Stimulated activated CD8-positive, alpha-beta memory T cell treated with anti-CD3 and anti-CD28 coated beads, Interleukin-7, amount 100 ng/mL, for 48 hours (primary cell): ENCODE measurements at places on chromosomes 3 and 15.

DNA sequence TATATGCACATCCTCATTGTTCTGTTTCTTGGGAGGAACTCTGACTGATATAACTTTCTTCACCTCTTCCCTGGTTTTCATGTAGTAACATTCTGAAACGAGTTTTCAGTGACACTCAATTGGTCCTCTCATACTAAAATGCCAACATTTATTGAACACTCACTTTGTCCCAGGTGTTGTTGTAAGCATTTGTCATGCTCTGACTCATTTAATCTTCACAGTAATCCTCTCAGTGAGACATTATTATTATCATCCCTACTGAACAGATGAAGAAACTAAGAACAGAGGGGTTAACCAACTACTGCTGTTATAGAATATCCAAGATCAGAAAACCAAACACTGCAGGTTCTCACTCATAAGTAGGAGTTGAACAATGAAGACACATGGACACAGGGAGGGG lies 94.1 kb upstream of the MRPL3 start:
- no peak for DNase-seq

DNA sequence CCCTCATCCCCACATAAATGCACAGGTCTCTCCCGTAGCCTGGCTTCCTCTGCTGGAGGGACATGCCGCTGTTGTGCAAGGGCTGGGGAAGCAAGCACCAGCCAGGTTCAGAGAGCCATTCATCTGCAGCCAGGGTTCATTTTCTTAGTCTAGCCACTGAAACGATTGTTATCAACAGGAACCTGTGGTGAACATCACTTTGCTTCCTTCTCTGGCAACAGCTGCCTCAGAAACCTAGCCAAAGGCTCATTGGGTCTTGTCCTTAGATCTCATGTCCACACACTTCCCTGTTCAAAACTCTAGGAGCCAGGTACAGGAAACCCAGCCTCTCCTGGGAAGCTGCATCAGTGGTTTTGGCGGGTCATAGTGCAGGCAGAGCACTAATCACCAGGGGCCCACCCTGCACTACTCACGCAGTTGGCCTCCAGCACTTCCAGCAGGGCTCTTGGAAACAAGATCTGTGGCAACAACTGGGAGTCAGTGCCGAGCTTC lies 47.0 kb downstream of the OXNAD1 start:
- no peak for DNase-seq

DNA sequence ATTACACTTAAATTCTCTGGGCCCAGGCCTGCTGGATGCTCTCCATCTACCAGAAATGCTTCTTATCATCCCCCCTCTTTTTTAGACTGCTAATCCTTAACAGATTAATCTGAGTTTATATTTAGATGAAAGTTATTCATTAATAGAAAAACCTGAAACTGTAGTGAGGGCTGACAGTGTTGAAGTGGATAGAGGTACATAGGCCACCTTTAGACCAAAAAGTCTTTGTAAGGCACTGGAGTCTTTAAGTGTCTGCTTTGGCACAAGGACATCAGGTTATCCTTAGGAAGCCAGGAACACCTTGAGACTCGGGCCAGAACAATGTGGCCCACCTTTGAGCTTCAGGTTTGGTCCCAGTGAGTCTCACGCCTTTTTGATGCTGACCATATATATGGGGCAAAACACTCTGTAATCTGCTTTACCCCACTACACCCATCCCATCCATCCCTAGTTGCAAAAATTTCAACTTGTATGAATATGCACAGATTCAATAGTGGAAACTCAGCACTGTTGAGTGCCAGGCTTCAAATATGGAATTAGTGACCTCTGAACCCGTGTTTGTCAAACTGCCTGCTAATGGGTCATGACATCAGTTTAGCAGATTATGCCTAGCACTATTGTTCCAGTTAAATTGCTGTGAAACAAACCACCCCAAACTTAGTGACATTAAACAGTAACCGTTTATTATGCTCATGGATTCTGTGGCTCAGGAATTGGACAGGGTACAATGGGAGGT lies 44.0 kb downstream of the PDE8A start:
- no peak for DNase-seq

DNA sequence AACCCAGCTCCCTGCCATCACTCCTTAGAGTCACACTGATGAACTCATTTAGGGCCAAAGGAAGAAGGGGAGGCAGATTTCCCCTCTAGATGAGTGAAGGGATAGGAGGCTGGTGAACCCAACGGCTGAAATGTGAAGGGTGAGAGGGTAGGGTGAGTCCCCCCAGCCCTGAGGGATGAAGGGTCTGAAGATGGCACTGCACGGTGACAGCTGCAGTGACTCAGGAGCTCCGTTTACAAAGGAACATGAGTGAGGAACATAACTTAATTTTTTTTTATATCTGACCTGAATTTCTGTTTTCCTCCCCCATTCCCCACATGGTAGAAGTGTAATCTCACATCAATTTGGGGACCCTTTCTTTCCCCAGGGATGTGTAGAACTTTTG lies 14.0 kb downstream of the SNX33 start:
- no peak for DNase-seq

- DNase-seq: no peak
Observed at GRCh38 chr3:98903099-98903498, 1.6 kb upstream of the DCBLD2 start.

- no peak for DNase-seq
Observed at GRCh38 chr3:189683546-189684255, 52.5 kb downstream of the TP63 start.

GRCh38 chr3:135549928-135550494 lies 415.5 kb upstream of the PPP2R3A start:
- DNase-seq: no peak

GRCh38 chr3:34073111-34073510 lies 274.7 kb downstream of the PDCD6IP start:
- no peak for DNase-seq

- DNase-seq: no peak
Observed at GRCh38 chr3:14663396-14664135, 11.4 kb upstream of the C3orf20 start.

- DNase-seq: peak; percentile 49
Observed at GRCh38 chr15:63093486-63094205, 28.0 kb upstream of the LACTB start.

GRCh38 chr3:158569794-158570193 lies 1.2 kb upstream of the MLF1 start:
- DNase-seq: no peak

- DNase-seq: no peak
Observed at GRCh38 chr3:14433106-14433505, 30.7 kb downstream of the SLC6A6 start.

DNA sequence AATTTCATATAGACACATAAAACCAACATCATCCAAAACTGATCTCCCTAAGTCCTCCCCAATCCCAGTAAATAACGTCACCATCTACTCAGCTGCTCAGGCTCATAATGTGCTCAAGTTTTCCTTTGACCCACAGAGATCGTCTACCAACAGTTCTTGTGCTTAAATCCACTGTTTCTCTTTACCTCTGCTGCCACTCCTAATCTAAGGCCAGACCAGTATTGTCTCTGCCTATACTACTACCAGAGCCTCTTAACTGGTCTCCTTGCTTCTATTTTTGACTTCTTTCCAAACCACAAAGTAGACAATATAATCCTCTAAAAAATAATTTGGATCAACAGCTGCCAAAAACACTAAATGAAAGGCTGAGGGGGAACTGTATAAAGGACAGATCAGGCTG lies 65.3 kb downstream of the CLASP2 start:
- DNase-seq: no peak

DNA sequence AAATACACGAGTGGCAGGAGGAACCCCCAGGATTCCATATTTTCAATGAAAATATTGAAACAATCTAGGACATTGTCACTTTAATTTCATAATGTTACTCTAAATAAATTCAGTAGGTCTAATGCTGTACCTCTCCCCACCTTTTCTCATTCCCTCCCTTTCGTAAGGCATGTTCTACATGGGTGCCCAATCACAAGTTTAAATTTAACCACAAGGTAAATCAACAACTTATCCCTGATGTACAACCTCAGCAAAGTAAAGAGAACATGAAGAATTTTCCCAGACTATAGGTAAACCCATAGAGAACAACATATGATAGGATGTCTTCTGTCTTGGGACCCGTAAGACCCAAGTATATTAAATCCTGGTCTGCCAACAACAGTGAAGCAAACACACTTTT lies 53.2 kb upstream of the MITF start:
- no peak for DNase-seq

GRCh38 chr15:58292751-58293175 lies 139.0 kb upstream of the LIPC start:
- no peak for DNase-seq

- DNase-seq: no peak
Observed at GRCh38 chr3:24704496-24704895, 209.8 kb upstream of the THRB start.

- DNase-seq: no peak
Observed at GRCh38 chr15:61086756-61087155, 142.3 kb downstream of the RORA start.

DNA sequence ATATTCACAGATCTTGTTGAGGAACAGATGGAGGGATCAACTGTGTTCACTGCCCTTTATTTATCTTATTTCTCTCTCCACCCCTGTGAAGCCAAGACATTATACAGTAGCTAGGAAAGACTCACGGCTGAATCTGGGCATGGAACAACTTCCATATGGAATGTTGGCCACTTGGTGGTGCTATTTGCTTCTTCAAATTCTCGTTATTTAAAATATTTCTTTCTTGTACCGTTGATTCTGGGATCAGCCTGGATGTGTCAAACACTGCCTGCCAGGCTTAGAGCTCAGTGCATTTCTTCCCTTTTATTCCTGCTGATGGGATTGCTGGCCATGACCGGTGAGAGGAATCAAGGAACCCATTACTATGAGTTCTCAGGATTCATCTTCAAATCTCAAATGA lies 17.5 kb upstream of the GASK1A start:
- no peak for DNase-seq

GRCh38 chr15:40256638-40257235 lies 17.9 kb downstream of the PAK6 start:
- no peak for DNase-seq

- no peak for DNase-seq
Observed at GRCh38 chr3:100614941-100615340, 5.5 kb downstream of the ADGRG7 start.

DNA sequence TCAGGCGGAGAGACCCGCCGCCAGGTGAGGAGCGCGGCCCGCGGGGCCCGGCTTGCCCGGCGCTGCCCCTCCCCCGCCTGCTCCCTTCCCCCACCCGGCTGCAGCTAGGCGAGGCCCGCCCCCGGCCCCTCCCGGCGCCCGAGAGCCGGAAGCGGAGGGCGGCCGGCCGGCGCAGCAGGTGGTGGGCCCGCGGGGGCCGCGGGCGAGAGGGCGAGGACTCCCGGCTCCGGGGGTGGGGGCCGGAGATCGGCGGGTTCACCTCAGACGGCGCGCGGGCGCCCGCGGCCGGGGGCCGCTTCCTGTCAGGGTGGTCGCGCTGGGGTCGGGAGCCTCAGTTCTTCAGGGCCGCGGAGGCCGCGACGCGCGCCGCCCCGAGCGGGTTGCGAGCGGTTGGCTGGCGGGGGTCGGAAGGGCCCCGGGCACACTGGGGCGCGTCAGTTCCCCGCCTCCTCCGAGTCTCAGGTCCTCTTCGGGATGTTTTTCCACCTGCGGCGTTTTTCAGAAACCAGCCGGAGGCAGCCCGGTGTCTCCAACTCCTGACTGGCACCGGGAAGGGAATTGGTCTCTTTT lies 395 bp downstream of the ZFAND6 start:
- peak; percentile 36 for DNase-seq

DNA sequence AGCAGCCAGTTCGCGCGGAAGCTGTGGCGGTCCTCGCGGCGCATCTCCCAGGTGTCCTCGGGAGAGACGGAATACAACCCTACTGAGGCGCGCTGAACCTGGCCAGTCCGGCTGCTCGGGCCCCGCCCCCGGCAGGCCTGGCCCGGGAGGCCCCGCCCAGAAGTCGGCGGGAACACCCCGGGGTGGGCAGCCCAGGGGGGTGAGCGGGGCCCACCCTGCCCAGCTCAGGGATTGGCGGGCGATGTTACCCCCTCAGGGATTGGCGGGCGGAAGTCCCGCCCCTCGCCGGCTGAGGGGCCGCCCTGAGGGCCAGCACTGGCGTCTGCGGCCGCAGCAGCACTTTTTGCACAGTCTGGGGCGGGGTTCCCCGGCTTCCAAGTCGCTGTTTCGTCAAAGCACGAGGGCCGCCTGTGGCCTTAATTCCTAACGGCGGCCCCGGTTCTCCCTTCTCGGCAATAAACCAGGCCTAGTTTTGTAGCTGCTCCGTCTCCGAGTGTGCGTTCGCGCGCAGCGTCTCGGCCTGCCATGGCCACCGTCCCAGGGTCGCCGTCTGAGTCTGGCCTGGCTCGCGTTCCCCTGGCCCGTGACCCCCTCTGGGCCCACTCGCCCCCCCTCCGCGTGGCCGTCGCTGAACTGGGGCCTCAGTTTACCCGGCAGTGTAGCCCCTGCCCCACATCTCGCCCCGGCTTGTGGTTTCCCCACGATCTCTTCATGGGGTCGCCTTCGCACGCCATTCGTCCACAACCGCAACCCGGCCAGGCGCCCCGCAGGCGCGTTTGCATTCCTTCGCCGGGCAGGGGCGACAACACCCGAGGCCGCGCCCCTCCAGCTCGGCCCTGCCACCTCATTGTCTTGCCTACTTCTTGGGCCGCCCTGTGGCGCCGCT lies 30.0 kb downstream of the NBEAL2 start:
- DNase-seq: peak; percentile 73

- no peak for DNase-seq
Observed at GRCh38 chr3:139601191-139601961, 61.8 kb upstream of the RBP1 start.

DNA sequence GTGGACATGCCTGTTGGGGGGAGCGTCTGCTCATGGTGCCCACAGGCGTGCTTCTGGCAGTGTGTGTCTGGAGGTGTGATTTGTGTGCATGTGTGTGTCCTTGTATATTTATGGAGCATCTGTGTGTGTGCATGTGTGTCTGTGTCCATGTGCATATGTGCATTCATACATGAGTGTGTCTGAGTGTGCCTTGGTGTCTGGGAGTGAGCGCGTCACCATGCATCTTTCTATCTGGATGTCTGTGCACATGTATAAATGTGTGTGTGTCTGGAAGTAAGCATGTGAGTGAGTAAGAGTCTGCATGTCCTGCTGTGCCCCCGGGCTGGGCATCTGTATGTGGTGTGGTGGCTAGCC lies 58.1 kb upstream of the PRR23E start:
- DNase-seq: no peak

DNA sequence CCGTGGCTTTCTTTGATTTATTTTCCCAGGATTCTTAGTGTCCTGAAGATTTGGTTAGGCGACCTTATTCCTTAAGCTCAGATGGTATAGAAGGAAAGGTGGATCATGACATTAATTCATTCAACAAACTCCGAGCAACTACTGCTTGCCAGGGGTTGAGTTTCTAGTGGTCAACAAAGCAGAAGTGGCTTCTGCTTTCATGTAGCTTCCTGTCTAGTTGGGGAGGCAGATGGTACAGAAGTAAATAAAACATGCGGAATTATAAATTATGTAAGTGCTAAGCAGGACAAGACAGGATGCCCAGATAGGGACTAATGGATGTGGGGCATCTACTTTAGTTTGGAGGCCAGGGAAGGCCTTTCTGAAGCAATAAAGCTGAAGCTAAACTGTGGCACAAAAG lies 15.6 kb downstream of the EEFSEC start:
- no peak for DNase-seq

- DNase-seq: no peak
Observed at GRCh38 chr3:55574671-55575070, 87.6 kb upstream of the WNT5A start.
